CD14-positive monocyte (primary cell): ENCODE measurements at places on chromosomes 16 and 17.

DNA sequence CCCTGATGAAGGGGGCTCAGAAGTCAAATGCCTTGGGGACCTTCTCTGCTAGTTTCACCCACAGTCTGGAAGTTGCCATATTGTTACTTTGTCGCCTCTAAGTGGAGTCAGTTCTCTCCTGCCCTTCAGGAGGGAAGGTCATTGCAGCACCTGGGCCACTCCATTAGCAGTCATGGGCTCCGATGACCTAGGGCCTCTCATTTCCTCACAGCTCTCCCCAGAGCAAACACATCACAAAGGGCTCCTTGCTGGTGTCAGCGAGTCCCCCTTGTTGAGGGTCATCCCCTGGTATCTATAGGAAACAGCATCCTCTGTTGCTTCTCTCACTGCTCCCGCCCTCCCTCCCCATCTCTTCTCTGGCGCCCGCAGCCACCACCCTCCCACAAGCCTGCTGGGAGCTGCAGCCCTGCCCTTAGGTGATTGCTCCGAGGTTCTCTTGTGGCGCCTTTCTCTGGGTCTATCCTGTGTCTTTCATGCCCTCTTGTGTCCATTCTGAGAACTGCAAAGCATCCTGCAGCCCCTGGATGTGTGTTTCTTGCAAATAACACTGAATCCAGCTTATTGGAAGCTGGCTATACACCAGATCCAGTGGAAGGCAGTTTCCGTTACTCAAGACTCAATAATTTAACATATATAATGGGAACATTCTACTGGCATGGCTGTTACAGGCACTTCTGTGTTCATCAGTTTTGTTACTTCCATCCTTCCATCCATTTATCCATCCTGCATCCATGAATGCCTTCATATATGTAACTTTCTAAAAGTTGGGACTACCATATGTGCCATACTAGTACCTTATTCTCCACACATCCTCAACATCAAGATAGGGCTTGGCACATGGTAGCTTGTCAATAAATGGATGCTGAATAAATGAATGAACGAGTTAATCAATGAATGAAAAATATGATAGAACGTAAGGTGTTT is 21.2 kb downstream of the PDILT start:
- peak; percentile 32 for DNase-seq

DNA sequence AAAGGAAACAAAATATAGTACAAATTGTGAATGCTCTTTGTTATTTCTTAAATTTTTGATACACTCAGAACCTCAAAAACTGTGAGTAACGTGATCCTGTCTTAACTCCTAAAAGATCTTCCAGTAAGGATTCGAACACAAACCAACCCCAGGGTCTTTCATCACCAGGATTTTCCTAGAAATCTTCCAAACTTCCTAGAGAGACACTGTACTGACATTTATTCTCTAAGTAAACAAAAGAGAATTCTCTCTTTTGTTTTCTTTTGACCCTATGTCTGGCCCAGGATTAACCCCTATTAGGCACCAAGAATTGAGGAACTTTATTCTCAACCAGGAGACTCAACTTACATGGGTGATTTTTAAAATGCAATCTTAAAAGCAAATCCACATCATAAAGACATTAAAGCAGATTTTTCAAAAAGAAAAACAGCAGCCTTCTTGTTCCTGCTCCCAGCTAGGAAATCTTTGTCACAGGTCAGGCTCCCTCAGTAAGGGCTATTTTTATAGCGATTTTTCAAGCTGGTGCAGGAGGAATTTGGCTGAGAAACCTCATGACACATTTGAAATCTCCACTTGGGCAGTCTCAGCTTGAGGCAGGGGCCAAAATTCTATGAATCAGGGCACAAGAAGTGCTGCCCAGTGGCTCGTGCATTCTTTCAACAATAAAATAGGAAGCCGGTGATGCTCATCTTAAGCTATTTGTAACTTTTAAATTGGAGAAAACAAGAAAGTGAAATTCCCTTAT is 6.2 kb upstream of the SMG1 start:
- no peak for DNase-seq

DNA sequence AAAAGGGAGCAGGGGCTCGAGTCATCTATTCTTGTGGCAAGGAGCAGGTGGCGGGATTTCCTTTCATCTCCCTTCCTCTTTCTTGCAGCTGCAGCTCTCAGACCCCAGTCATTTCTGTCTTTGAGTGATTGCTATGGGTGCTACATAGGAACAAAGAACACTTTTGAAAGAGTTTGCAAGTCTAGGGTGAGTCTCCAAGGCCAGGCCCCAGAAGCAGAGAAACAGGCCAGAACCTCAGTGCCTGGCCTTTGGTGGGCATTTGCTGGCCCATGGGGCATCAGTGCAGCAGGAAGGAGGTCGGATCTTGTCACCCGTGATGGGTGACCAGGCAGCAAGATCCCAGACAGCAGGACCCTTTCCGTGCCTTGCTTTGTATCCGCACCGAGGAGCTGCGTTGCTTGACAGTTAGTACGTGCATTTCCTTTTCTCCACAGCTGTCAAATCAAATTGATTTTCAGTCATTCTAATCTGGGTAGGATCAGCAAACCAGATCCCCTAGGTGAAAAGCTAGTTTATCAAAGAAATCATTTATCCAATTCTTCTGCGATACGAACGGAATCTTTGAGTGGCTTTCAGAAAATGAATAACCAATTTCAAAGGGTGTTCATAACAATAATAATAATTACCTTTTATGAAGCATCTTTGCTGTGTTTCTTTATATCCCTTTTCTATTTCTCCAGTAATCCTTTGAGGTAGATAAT is 244.6 kb upstream of the MAF start:
- DNase-seq = no peak

DNA sequence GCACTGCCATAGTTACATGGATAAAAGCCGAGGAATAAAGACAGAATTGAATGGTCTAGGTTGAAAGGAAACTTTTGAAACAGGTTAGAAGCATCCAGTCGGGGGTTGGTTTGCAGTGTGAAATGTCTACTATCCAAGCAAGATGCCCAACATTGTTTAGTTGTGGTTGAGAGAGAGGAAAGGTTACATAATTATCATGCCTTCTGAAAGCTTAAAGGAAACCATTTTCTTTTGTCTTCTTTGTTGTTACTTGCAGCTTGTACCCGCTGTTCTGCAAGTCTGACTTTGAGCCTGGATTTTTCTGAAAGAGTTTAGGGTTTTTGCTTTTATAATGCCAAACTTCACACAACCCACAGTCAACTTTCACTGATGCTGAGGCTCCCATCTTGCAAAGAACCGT is 167.9 kb downstream of the AXIN2 start:
- no peak for DNase-seq

GRCh38 chr16:54577651-54578128 is 291.1 kb upstream of the IRX3 start:
- DNase-seq = no peak

- no peak for DNase-seq
Observed at GRCh38 chr16:49436181-49436580, 62.6 kb downstream of the C16orf78 start.

DNA sequence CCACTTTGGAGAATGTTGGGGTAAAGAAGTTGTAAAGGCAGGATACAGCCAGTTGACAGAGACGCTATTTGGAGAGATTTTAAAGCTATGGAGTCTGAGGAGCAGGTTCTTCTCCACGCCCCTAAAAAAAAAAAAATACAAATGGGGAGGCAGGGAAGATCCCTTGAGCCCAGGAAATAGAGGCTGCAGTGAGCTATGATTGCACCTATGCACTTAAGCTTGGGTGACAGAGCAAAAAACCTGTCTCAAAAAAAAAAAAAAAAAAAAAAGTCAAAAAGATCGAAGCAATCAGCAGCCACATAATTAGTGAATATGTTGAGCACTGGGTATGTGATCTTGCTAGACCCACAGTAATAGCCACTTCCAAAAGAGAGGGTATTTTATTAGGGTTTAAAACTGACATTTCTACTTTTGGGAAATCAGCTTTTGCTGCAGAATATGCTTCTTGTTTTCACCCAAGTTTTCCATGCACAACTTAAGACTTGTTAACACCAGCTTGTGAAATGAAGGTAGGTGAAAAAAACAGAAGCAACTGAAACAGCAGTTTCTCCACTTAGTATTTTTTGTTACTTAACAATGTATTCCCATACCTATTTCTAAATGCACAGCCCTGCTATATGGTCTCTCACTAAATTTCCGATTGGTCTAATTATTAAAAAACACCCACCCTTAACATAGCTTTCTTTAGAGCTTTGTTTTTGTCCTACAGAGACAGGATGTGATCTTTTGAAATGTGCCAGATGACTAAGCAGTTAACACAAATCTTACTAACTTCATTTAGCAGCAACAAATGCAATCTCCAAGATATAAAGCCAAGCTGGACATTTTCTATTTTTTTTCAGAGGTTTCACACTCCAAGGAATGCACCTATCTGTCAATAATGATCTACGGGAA is 2.5 kb upstream of the ARL6IP1 start:
- DNase-seq = peak; percentile 31

DNA sequence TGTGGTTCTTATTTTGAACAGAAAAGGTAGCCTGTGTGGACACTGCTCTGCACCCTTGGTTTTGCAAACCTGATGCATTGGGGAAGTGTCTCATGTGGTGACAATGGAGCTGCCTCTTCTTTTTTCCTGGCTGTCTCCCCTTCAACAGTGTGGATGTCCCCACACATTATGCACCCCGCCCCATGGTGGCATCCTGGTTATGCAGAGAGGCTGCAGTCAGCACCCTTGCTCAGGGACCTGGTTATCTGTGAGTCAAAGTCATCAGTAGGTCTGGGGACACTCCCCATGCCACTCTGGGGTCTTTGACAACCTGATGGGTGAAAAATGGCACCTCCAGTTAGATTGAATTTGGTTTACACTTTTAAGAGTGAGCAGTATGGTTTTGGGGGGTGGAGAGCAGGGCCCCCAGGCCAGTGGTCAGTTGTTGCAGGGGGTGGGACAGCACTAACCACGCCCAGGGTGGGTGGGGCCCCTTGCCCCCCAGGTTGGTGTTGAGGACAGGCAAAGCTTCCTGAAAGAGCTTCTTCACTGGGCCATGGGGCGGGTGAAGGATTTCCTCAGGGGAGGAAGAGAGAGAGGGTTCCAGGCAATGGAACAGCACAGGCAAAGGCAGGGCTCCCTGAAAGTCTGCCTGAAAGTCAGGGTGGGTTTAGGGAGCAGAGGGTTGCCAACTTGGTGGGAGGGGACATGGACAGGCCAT is 24.6 kb upstream of the KCNJ12 start:
- DNase-seq = no peak

DNA sequence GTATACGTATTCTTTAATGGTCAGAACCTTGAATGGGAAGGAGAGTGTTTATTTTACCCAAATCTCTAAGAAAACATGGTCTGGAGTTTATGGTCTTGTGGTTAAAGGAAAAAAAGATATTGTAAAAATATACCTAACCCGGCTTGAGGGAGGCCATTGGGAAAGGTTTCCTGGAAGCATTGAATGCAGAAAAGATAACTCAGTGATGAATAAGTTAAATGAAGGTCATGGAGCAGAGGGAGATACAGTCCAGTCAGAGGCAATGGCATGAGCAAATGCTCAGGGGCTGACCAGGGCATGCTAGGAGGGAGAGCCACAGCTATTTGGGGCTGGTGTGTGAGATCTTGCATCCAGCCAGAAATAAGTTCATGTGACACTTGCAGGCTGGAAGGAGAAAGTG is 430.4 kb upstream of the CDH5 start:
- DNase-seq = no peak

GRCh38 chr17:10135539-10136257 is 62.7 kb downstream of the GAS7 start:
- peak; percentile 92 for DNase-seq

GRCh38 chr17:17947966-17948365 is 24.2 kb downstream of the TOM1L2 start:
- DNase-seq = no peak

DNA sequence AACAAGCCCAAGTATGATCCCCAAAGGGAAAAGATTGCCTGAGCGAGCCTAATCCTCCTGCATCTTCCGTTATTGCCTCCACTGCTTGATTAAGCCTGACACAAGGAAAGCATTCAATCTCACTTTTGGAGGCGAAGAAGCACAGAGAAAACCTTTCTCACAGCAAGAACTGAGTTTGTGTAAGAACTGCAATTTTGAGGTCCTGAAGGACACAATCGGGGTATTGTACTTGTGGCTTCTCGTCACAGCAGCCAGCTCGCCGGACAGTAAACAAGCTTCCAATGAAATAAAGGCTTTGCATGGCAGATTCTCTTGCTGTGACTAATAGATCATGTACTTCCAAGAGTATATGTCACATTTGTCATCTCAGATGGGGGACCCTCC is 18.7 kb upstream of the FOXF1 start:
- DNase-seq = no peak

DNA sequence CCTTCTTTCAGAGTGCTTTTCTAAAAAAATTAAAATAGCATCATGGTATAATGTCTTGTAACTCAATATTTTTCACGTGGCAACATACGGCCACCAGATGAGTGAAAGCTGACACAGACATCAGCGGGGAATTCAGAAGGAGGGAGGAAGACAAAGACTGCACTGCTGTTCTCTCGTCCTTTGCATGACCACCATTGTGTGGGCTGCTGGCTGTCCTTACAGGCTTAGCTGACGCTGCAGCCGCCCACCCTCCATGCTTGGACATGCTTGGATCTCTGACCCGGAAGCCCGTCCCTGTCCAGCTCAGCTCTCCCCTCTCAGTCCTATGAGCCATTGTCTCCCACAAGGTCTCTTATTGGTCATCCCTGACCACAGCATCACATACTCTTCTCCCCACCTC is 11.4 kb upstream of the MLYCD start:
- DNase-seq = no peak

GRCh38 chr17:65402513-65403496 is 158.6 kb downstream of the AXIN2 start:
- DNase-seq = no peak

DNA sequence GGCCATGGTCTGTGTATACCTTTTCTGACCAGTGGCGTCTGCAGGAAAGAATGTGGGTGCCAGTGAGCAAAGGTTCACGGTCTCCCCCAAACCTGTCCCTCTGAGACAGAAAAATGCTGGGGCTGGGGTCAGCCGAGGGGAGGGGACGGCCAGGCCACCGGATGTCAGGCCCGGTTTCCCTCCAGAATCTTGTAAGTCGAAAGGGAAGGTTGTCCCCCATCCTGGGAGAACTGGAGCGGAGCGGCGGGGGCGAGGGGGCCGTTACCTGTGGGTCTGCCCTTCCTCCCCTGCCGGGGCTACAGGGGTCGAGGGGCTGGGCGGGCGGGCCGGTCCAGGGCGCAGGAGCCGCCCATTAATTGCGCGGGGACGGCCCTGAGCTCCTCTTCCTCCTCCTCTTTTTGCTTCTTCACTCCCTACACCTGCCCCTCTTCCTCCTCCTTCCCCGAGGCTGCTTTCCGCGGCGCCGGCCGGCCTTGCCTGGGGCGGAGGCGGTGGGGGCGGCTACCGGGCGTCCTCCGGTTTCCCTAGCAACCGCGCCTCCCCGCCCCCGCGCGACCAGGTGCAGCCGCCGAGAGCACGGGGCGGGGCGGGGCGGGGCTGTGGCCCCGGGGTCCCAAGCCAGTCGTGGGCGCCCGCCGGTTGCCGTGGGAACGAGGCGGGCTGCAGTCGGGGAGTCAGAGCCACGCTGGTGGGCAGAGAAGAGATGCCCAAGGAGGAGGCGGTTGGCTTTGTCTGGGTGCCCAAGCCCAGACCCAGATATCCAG is at the start of gene MARCHF10:
MARCHF10 (minus strand) TSS at position 503 of the 764 bp plus-strand sequence. CDS start 6,579 bp downstream, outside the sequence.
- no peak for DNase-seq

DNA sequence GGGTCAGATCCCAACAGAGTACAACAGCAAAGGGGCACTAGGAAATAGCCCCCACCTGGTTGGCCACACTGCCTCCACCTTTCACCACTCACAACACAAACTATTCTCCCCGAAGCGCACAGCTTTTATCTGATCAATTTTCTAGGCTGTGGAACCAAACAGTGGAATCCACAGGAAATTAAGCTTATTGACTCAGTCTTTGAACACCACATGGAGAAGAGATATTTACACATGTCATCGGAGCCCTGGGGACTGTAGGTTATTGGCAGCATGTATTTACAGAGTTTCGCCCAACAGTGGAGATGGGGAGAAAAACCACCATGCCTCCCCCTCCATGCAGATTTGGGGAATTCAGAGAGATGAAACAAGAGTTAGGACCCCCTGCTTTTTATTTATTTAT is 154.8 kb downstream of the XYLT1 start:
- DNase-seq = no peak
